Neural cell (in vitro differentiated cells): ENCODE measurements at places on chromosomes 16 and 17. TPM values are rescaled to one million over a fixed set of nuclear protein-coding genes. Genes with fewer than 3 reads are reported as not detected.

The LPO gene
- polyA plus RNA-seq: not detected in 2 replicates

The PDIA2 gene
- polyA plus RNA-seq: 109 and 142 TPM in 2 replicates

The PPP4C gene
- polyA plus RNA-seq: 173 and 184 TPM in 2 replicates

The TMC7 gene
- polyA plus RNA-seq: 2.3 and 3.5 TPM in 2 replicates

The KAT7 gene
- 25.9 and 31.0 TPM in 2 replicates for polyA plus RNA-seq

The GUCY2D gene
- polyA plus RNA-seq: 0.07 and 0.10 TPM in 2 replicates

The CX3CL1 gene
- 3.8 and 4.9 TPM in 2 replicates for polyA plus RNA-seq
